Fibroblast of skin of right quadriceps (primary cell): ENCODE measurements at places on chromosomes 6 and 20.

DNA sequence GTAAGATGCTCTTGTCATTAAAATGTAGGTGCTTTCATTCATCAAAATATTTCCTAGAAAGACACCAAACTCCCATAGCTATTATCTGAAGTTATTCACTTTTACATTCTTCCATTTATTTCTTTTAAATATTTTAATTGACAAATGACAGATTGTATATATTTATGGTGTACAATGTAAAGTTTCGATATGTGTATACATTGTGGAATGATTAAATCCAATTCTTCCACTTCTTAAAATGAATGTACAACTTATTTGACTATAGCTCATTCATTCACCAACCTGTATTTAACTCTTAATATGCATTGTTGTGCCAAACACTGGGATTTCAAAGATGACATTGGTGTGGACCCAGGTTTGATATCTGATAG lies 41.0 kb downstream of the CCN2 start:
- no peak for DNase-seq

- DNase-seq = no peak
Measured at GRCh38 chr20:58536289-58536688, 21.1 kb upstream of the APCDD1L start.

DNA sequence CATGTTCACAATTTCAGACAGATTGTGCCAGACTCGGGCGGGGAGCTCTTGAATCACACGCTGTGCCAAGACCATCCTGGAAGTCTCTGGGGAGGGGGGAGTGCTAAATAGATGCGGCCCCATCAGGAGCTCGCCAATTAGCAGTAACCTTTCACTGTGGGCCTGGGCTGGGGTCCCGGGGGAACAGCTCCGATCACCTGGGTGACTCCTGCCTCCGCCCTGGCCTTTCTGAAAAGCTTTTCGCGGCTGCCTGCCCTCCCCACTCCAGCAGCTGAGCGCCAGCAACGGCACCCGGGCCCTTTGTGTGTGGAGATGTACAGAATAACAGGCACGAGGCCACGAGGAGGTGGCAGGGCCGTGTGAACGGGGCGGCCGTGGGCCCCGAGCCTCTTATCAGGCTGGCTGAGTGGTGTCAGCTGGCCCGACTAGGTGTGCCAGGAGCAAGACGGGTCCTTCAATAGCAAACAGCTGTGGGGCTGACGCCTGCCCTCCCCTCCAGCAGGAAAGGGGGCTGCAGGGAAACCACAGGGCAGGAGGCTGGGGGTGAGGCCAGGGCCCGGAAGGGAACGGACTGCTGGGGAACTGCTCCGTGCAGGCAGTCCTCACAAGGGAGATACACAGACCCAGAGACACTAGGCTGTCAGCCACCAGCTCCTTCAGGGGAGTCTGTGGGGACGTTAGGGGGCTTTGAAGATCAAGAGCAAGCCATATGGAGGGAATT lies 56.8 kb downstream of the NOL4L start:
- no peak for DNase-seq

DNA sequence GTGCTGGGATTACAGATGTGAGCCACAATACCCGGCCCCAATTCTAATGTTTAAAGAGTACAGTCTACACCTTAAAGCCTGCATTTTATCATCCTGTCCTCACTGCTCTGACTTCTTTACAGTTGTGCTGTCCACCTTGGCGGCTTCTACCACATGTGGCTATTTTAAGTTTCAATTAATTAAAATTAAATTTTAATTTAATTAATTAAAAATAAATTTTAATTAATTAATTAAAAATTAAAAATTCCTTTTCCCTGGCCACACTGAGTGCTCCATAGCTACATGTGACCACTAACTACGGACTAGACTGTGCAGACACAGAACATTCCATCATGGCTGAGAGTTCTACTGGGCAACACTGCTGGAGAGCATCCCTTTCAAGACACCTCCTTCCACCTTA lies 27.4 kb downstream of the ATP9A start:
- no peak for DNase-seq

- DNase-seq = no peak
Measured at GRCh38 chr6:134757911-134758361, 192.0 kb downstream of the ALDH8A1 start.

GRCh38 chr20:59585714-59586409 lies 18.5 kb upstream of the PHACTR3 start:
- DNase-seq = no peak

DNA sequence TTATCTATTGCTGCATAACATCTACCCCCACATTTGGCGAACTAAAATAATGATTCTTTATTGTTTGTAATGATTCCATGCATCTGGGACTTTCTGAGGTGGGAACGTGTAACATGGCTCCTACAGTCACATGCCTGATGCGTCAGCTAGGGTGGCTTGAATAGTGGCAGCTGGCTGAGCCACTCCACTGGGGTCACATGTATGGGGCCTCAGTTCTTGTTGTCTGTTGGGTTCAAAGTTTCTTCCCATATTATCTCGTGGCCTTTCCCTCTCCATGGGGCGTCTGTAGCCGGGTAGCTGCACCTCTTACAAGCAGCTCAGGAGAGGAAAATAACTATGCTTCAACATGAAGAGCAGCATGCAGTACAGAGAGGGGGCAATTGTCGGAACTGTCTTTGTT lies 69.9 kb downstream of the CRYBG1 start:
- no peak for DNase-seq

GRCh38 chr6:159595173-159595572 lies 97.9 kb downstream of the SOD2 start:
- peak; percentile 35 for DNase-seq

DNA sequence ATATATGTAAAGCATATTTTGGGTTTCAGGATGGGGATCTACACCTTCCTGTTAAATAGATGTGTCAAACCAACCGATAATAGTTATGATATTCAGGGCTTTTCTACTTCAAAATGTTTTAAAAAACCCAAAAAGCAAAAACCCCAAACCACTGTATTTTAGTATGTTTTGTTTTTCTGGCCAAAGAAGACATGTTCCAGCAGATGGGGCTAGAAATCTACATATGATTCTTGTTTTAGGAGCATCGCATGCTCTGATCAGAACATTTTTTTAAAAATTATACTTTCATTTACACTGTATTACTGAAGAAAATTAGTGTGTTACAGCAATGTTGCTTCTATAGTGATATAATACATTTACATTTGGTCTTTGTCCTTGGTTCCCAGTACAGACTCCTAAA lies 11.0 kb downstream of the RMND1 start:
- peak; percentile 30 for DNase-seq

- DNase-seq = peak; percentile 69
Measured at GRCh38 chr6:32933661-32934085, 7.2 kb downstream of the HLA-DMB start.

DNA sequence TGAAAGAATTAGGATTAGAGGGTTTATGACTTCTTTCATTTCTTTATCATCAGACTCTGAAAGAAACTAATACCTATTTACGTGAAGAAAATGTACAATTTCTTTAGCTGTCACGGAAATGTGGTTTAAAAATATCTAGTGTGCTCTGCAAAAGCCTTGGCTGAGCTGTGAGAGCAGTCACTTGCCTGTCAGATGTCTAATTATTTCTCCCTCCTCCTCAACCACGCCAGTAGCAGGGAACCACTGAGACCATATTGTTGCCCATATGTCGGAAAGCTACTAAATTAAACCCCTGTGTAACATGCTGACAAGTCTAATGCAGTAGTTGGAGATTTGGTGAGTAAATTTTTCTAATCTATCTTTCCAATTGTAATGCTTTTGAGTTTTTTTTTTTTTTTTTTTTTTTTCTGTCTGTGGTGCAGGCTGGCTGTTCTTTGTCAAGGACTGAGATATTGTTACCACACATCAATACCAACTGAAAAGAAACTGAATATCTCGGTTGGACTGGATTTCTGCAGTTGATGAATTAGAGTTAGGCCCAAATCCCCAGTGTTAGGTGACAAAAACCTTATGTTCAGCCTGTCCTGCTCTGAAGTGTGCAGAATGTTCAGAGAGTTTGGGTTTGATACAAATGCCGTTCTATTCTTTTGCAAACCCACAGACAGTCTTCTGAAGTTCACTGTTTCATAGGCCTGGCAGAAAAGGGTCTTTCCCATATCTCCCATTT lies 302.9 kb upstream of the SYNCRIP start:
- DNase-seq = no peak

GRCh38 chr6:31143148-31143547 lies 4.3 kb upstream of the PSORS1C2 start:
- DNase-seq = peak; percentile 77

- DNase-seq = no peak
Measured at GRCh38 chr6:161198783-161199460, 74.9 kb downstream of the AGPAT4 start.

DNA sequence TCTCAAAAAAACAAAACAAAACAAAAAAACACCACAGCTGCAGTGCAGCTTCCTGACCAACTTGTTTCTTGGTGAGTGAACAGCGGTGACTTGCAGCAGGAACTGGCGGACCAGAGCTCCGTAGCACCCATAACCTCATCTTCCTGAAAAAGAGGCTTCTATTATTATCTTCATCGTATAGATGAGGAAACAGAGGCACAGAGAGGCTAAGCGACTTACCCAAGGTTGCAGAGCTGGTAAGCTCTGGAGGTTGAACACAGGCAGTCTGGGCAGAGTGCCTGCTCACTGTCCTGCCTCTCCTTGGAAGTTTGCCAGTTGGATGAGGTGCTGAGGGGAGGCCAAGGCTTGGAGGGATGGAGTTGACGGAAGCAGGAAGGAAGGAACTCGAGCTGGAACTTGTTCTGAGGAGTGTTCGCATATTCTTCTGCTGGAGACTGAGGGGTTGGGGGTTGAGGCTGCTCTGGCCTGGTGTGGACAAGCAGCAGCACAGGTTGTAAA lies 47.9 kb upstream of the CCDC167 start:
- DNase-seq = peak; percentile 77

GRCh38 chr6:134521116-134521501 lies 203.2 kb upstream of the SGK1 start:
- no peak for DNase-seq

GRCh38 chr6:162217811-162218493 lies 509.6 kb downstream of the PRKN start:
- DNase-seq = no peak

DNA sequence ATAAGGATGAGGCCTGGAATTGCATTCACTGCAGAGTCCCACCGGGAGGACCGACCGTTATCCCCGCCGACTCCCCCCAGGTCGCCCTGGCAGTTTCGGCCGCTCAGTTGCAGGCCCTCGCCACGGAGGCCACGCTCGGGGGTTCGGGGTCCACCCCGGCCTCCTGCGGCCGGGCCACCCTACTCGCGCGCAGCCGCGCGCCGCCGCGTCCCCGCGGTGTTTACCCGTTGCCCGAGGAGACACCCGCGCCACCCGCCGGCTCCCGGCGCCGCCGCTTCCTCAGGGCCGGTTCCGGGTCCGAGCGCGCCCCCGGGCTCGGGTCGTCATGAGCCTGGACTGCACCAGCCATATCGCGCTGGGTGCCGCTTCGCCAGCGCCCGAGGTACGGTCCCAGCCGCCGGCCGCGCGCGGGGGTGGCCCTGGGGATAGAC lies at the start of gene CCDC170:
Gene CCDC170, plus strand, starts transcription at position 214 of the 431 bp plus-strand sequence. Its CDS starts 112 bp downstream, at position 326.
- peak; percentile 14 for DNase-seq

GRCh38 chr6:149876241-149876933 lies 12.2 kb upstream of the LRP11 start:
- DNase-seq = no peak

GRCh38 chr6:170153436-170154319 lies 137.2 kb downstream of the DLL1 start:
- no peak for DNase-seq

- DNase-seq = no peak
Measured at GRCh38 chr20:62145688-62146018, 2.1 kb downstream of the SS18L1 start.

DNA sequence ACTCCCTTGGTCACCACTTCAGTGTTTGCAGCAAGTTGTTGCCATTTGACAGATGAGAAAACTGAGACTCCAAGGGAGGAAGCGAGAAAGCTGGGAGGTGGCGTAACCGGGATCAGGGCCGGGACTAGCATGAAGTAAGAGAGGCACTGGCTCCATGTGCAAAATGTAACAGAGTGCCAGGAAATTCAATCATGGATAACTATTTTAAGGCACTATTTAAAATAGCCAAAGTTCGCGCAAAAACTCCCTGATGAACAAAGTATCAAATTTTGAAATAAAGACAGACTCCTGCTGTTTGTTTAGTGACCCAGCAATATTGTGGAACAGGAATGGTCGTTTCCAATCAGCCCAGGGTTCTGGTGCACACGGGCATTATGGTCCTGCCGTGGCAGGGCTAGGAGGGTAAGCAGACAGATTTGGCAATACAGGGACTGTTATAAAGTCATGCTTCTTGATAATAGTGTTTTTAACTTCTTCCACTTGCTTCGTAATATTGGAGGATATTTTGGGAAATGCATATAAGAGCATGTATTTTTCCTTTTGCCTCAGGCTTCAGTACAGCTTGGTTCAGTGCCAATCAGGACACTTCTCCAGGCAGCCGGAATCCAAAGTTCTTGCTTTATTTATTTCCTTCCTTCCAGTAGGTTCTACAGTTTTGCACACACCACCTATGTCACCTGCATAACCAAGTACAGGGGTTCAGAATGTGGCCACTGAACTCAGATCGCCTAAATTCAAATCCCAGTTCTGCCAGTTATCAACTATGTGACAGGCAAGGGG lies 141.6 kb downstream of the EYA2 start:
- DNase-seq = no peak

- DNase-seq = peak; percentile 59
Measured at GRCh38 chr20:44089987-44090674, 96.9 kb downstream of the JPH2 start.

GRCh38 chr6:51093871-51094270 lies 275.2 kb downstream of the TFAP2B start:
- DNase-seq = no peak

- DNase-seq = peak; percentile 98
Measured at GRCh38 chr6:44071670-44072451, 55.4 kb downstream of the MRPL14 start.
